ENCODE measurements at places on chromosomes 4 and X. TPM values are rescaled to one million over a fixed set of nuclear protein-coding genes. Genes with fewer than 3 reads are reported as not detected.

The YIPF7 gene
- not detected for total RNA-seq

- DNase-seq, result no peak
These were observed 12.9 kb downstream of the SH3KBP1 start for GRCh38 chrX:19874391-19875049.

The PABPC1L2A gene
- total RNA-seq, result not detected

- DNase-seq, result no peak
These were observed 425.1 kb downstream of the GPM6A start for GRCh38 chr4:175386776-175387507.

GRCh38 chrX:150032742-150033141, 94.5 kb upstream of the EOLA2 start:
- no peak for DNase-seq

GRCh38 chr4:51865717-51866116, 22.8 kb downstream of the DCUN1D4 start:
- no peak for DNase-seq

- DNase-seq, result no peak
These were observed 67.1 kb downstream of the PPP2R2C start for GRCh38 chr4:6405397-6405706.

GRCh38 chr4:89021684-89022083, 35.3 kb downstream of the FAM13A start:
- no peak for DNase-seq

- DNase-seq, result no peak
These were observed 133.2 kb upstream of the ADAMTS3 start for GRCh38 chr4:72701987-72702819.

The BDH2 gene
- total RNA-seq, result 59.4 TPM

DNA sequence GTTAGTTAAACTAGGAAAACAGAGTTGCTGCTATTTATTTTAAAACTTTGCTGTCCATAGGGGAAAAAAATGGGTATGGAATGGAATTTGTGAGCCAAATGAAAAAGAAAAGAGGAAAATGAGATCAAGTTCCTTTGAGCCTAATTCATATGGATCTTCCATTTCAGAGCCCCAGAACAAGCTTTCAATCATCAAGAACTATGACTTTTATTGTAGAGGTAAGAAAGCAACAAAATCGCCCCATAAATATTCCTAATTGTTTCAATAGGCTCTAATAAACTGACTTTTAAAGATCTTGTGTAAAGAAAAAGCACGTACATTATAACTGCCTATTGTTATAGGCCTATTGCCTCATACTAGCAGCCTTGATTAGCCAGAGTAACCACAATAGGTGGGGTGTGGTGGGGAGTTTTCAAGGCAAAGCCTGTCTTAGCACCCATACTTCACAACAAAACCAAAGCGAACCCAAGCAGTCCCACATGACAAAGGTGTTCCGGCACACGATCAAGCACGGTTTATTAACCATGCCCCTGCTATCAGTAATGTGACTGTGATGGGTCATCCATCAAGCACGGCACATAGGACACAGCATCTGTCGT, 44.4 kb downstream of the RBM47 start:
- no peak for DNase-seq

- no peak for DNase-seq
These were observed 154.5 kb downstream of the PALLD start for GRCh38 chr4:168651374-168651773.

DNA sequence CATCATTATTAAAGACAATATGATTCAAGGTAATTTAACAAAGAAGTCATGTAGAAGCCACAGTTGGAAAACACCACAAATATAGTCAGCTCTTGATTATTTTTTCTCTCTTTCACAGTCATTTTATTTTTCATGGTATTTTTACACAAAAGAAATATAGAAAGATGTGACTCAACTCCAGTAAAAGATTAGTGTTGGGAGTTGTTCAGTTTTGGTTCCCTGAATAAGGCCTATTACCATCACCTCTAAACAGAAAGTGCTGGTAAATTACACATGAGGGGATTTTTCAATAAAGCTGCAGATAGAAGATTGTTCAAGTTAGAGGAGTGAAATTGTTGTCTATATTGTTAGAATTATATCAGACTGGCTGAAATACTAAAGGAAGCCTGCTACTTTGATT, 107.0 kb downstream of the DDIT4L start:
- DNase-seq, result no peak

- no peak for DNase-seq
These were observed 40.1 kb upstream of the UGT8 start for GRCh38 chr4:114558446-114559020.

DNA sequence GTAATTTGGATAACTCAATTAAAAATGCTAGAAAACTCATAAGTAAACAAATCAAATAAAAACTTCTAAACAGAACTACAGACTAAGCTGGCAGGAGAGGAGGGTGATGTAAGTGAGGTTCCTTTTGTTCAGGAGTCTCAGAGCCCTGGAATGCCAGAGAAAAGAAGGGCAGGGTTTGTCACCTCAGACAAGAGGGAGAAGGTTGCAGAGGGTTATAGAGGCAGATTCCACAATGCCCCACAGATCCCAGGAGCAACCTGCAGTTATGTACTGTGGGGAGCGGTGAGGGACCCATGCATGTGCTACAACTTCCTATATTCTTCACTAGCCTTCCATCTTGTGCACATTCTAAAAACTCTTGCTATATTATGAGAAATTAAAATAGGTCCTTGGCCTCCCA, 129.7 kb downstream of the CFAP299 start:
- DNase-seq, result no peak

DNA sequence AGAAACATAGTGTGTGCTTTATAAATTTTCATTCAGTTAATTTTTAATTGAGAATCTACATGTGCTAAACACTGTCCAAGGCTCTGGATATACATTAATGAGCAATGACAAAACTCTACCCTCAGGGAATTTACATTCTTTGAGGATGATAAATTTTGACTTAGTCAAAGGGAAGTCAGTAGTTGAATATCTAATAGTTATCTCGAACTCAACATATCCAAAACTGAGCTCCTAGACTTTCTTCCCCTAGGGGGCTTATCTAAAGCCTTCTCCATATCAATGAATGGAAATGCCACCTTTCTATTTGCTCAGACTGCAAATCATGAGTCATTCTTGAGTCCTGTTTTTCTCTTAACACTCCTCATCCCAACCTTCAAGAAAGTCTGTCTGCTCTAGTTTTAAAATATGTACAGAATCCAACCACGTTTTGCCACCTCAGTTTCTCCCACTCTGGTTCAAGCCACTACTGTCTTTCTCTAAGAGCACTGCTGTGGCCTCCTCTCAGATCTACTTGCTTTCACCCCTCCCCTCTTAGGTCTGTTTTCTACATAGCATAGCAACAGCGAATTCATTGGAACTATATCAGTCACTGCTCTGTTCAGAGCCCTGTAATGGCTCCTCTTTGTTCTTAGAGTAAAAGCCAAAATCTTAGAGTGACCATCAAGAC, 9.5 kb downstream of the PARM1 start:
- DNase-seq, result no peak
